CD8-positive, alpha-beta memory T cell (primary cell): ENCODE measurements at places on chromosomes 11 and 22. TPM values are rescaled to one million over a fixed set of nuclear protein-coding genes. Genes with fewer than 3 reads are reported as not detected.

- no peak for DNase-seq
Observed at GRCh38 chr11:107276077-107276476, 181.5 kb downstream of the CWF19L2 start.

The WDR74 gene
- 42.4 TPM for polyA plus RNA-seq

The LRRC55 gene
- not detected for polyA plus RNA-seq

- DNase-seq, result no peak
Observed at GRCh38 chr11:61122761-61123160, 20.5 kb downstream of the CD5 start.

GRCh38 chr22:39122772-39123470 lies 25.9 kb downstream of the APOBEC3H start:
- no peak for DNase-seq

GRCh38 chr11:95072948-95073347 lies 6.2 kb downstream of the SRSF8 start:
- no peak for DNase-seq

The OR10D3 gene
- not detected for polyA plus RNA-seq

- DNase-seq, result no peak
Observed at GRCh38 chr11:86497310-86497709, 122.6 kb downstream of the CCDC81 start.

DNA sequence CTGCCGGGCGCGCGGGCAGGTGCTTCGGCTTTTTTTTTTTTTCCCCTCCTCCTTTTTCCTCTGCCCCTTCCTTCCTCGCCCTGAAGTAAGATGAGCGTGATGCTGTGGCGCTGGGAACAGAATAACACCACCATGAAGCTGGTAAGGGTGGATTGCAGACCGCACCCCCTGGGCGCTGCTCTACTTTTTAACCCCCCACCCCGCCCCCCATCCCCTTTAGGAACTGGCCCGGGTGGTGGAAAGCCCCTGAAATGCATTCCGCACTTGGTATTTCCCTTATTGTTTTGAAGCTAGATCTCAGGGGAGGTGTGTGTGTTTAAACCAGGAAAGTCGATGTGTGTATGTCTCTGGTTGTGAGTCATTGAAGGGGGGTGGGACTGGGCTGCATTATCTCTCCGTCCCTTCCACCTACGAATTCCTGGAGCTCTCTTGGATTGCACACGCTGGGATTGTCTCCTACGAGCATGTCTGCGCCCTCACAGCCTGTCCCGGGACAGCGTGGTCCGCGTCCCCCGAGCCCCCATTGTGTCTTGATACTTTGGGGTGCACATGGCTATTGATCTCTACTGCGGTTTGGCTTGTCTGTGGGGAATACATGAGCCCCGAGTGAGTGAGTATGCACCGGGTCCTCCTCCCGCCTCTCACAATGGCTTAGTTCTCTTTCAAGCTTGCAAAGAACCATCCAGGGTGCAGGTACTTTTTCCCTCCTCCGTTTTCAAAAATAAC lies 64.9 kb downstream of the NAV2 start:
- no peak for DNase-seq
